ENCODE measurements at places on chromosomes 3 and 15. TPM values are rescaled to one million over a fixed set of nuclear protein-coding genes. Genes with fewer than 3 reads are reported as not detected.

DNA sequence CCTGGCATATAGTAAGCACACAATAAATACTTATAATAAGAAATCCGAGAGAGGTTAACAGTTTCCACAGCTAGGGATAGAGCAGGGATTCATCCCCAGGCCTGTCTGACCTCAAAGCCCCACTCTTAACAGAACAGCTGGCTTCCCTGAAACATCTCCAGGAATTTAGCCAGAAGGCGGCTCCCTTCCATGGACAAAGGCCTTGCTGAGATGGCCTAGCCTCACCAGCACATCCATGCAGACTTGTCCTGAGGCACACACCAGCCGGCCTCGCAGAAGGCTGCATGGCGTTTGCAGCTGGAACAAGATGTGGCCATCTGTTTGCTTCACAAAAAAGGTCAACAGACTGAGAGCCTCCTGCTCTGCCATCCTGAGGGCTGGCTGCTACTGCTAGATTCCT is 245.4 kb downstream of the SLCO3A1 start:
- H3K36me3 ChIP-seq, result no peaks in the 10 kb centered on the region
- H3K27me3 ChIP-seq, result no peaks in the 10 kb centered on the region
- H3K4me1 ChIP-seq, result no peaks in the 10 kb centered on the region
- no peak overlapping the region for H3K27ac ChIP-seq

MAP1A gene
- 8.8 TPM for total RNA-seq

PSTPIP1 gene
- total RNA-seq, result 12.4 TPM

GOLGA6L7 gene
- total RNA-seq, result not detected

DNA sequence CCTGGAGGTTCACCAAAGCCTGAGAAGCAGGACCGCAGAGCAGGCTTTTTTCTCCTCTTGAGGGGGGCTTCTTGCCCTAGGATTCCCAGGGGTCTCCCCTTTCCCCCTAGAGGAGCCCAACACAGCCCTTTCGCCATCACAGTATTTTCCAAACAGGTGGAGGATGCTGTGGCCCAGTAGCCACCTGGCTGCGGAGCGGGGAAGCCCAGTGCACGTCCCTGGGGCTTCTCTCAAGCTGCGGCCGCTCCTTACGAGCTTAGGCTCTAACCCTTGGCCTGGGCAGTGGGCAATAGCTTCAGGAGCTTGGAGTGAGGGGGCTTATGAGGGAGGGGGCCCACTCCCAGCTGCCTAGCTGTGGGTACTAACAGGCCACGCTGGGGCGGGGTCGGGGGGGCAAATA is 11.6 kb upstream of the DLL4 start:
- H3K27ac ChIP-seq, result peak overlapping the region; percentile 78
- no peak for DNase-seq
- no peaks in the 10 kb centered on the region for H3K27me3 ChIP-seq
- no peak overlapping the region for H3K4me3 ChIP-seq

DNA sequence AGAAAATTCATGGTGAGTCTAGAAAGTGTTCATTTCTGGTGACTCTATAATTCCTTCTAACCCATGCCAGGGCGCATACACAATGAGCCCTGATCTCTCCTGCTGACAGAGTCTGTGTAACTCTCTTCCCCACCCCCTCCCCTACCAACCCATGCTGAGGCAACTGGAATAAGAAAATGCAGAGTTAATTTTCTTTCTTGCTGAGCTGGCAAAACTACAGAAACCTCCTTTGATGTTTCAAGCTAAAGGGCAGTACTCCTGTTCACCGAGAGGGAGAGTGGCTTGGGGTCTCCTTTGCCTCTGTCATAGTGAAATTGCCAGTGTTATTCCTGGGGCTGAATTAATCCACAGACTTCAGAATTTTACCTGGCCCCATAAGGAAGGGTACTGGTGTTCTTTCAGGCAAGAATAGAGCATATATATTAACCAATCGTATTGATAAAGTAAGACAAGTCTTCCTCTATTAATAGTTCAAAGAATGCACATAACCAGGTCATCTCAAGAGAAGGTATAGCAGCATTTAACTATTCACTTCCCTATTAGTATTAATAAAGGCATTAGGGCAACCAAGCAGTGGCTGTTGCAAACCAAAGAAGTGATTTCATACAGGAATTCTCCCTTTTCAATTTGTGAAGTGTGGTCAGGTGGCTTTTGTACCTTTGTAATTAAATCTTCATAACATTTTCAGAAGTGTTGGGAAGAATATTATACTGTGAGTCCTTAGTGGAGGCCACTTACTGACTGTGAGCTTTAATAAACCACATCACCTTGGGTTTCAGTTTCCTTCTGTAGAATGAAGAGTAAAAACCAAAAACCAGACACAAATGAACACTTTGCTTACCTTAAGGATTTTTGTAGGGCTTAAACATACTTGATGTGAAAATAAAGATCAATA is 4.1 kb downstream of the GAP43 start:
- H3K36me3 ChIP-seq, result no peaks in the 10 kb centered on the region
- no peak overlapping the region for H3K27ac ChIP-seq
- H3K4me3 ChIP-seq, result no peak overlapping the region
- peaks cover 12% of the 10 kb centered on the region for H3K4me1 ChIP-seq
- peaks cover 35% of the 10 kb centered on the region for H3K27me3 ChIP-seq

FSTL1 gene
- total RNA-seq, result 544 TPM

DNA sequence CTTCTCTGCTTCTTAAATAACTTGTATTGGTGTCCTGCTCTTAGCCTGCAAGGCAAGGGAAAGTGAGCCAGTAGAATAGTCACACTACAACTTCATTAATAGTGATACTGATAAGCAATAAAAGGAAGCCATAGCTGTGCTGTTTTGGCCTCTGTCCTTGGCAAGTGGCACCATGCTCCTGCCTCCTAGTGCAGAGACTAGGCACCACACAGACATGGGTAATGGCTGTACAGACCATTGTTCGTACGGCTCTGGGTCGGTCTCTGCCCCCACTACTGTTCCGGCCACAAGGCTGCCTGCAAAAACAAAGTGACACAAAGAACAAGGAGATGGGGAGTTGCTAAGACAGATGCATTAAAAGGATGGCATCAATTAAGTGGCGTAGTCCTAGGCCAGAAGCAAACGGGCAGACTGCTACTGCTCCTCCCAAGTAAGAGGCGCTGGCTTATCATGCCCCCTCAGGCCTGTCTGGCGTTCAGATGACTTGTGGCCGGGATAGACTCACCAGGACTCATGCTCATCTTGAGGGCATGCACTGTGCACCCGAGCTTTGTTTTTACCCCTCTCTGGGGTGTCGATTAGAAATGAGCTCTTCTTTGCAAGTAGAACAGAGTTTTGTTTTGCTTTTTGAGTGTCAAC is 75.6 kb downstream of the TRAK1 start:
- H3K4me1 ChIP-seq, result no peaks in the 10 kb centered on the region
- DNase-seq, result no peak
- H3K27ac ChIP-seq, result no peak overlapping the region
- H3K4me3 ChIP-seq, result no peak overlapping the region
- no peaks in the 10 kb centered on the region for H3K36me3 ChIP-seq

All from lung (tissue), 17 donors.